ENCODE measurements at places on chromosomes 1 and 21. TPM values are rescaled to one million over a fixed set of nuclear protein-coding genes. Genes with fewer than 3 reads are reported as not detected.

CD34 gene
- 0.18 TPM for polyA plus RNA-seq

C1QC gene
- not detected for polyA plus RNA-seq

LYPD8 gene
- polyA plus RNA-seq: not detected

CFHR2 gene
- polyA plus RNA-seq: not detected

GSTM3 gene
- 4.1 TPM for polyA plus RNA-seq
